ENCODE measurements at places on chromosomes 7 and 10.

DNA sequence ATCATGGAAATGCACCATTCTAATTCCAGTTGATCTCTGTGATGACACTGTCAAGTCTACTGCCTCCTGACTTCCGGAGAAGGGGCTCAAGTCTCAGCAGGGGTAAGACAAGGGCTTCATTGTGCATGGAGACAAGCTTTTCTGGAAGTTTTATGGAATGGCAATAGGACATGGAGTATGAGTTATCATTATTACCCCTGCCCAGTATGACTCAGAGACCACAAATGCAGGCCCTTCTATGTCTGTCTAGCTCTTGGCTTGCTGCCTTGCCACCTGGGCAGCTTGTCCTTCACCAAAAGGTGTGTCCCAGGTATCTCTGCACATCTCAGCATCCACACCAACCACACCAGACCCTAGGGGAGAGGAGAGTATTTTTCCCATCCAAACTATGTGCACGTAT, 34.9 kb upstream of the KIAA1217 start:
- no peak for DNase-seq

GRCh38 chr7:93352881-93353280, 120.7 kb downstream of the VPS50 start:
- DNase-seq, result no peak

DNA sequence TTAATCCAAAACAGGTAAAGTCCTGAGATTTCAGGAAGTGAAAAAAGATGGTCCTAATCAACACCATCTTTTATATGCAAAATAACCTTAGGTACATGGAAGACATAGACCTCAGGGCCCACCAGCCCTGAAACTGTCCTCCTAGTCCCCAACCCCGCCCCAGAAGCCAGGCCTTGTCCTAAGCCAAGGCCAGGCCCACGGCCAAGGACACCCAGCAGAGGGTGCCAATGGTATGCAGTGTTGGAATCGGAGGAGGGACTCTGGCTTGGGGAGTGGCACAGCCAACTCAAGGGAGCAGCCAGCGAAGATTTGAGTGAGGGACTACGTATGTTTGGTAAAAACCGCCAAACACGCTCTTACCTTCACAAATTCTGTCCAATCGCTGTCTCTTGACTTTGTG, 96.7 kb downstream of the ZRANB1 start:
- no peak for DNase-seq

GRCh38 chr10:80530251-80530650, 7.5 kb upstream of the SH2D4B start:
- peak; percentile 69 for DNase-seq

DNA sequence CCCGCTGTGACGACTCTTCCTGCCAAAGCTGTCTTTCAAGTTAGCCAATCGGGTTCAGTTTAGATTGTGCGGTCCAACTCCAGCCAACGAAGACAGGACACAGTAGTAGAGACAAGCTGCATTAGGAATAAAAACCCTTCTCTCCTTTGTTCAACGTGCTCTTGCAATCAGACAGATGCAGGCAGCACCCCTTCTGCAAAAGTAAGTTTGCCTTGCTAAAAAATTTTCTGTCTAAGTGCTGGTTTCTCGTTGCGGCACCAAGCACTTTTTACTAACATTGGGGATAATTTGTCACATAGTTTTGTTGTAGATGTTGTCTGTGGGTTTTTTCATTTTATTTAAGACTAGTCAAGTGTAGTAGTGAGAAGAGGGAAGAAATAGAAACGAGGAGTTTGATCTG, 58.1 kb downstream of the MINPP1 start:
- DNase-seq, result no peak

GRCh38 chr10:82529062-82529461, 654.1 kb downstream of the NRG3 start:
- DNase-seq, result no peak

DNA sequence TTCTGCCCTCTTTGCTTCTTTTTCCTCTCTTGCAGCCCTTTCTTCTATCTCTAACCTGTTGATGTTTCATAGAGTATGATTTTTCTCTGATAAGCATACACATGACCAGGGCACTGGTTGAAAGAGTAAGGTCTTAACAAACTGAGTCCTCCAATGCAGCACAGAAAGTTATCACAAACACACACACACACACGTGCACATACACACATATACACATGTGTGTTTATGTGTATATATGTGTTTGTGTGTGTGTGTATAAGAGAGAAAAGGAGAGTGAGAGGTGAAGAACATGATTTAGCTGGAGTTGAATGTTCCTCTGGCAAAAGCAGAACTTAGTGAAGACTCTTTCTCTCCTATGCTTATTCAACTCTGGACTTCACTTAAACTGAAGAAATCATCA, 130.0 kb downstream of the KLF6 start:
- DNase-seq, result no peak

DNA sequence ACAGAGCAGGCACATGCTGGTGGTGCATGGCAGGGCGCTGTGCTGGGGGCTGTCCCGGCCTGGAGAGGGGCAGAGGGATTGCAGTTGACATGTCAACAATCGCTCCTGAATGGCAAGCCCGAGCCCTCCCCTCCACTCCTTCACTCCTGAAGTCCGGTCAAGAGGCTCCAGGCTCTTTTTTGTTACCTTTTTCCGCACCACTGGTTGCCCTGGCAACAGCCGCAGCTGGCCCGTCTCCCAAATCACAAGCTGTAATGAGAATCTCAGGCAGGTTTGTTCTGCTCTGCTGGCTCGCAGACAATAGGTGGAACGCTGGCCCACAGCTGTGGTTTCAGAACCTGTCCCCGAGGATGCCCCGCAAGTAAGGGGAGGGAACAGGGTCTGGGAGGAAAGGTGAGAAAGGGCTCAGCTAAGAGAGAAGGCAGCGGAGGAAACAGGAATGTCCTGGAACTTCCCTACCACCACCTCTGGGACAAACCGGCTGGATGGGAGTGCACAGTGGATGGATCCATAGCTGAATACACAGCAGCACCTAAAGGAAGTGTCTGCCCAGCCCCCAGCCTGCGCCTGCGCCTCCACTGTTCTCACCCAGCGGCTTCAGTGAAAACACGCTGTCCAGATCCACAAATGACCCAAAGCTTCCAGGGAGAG, 58.9 kb downstream of the CALML3 start:
- no peak for DNase-seq

GRCh38 chr10:75037171-75038153, 74.0 kb upstream of the SAMD8 start:
- DNase-seq, result no peak

DNA sequence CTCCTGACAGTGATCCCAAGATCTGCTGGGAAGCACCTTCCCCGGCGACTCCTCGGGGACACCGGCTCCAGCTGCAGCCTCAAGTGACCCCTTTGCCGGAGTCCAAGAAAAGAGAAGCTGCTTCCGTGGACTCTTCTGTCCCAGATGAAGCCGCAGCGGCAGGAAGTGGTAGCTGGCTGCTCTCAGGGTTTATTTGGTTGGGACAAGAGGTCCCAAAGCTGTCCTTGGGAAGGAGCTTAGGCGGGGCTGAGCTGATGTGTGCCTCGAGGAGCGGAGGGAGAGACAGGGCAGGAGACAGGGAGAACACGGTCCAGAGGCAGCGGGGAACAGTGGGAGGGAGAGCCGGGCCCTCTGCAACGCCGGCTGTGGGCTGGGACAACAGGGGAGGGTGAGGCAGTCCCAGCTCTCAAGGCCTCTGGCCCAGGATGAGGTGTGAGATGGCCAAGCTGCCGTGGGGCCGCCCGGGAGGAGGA, 13.1 kb upstream of the FAM20C start:
- no peak for DNase-seq

DNA sequence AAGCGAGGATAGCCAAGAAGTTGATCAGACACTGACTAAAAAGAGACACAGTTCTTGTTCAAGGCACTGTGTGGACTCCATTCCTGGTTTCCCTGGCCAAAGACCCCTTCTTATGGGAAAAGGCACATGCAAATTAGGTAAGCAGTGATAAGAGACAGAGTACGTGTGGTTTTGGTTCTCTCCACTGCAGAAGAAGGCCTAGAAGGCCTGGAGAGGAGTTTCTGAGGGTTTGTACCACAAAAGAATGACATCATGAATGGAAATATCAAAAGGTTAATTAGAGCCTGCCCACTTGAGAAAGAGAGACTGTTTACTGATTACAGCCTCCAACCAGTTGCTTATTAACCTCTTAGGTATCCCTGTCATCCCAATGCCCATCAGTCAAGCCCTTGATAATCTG, 137.5 kb downstream of the ZNF365 start:
- no peak for DNase-seq

DNA sequence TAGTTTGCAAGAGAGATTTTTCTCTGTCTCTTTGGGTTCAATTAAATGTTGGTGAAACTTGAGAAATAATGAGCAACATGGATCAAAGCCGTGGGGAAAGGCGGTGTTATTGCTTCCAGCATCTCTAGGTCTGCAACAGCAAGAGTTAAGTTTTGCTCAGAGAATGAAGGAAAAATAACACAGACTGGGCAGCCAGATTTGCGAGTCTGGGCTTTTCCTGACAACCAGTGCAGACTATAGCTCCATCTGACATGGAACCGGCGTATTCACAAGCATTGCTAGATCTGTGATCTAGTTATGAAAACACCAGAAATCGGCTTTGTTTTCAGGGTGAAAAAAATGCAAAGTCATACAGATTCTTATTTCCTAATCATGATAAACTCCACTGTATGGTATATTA, 110.4 kb downstream of the CAMK1D start:
- no peak for DNase-seq

DNA sequence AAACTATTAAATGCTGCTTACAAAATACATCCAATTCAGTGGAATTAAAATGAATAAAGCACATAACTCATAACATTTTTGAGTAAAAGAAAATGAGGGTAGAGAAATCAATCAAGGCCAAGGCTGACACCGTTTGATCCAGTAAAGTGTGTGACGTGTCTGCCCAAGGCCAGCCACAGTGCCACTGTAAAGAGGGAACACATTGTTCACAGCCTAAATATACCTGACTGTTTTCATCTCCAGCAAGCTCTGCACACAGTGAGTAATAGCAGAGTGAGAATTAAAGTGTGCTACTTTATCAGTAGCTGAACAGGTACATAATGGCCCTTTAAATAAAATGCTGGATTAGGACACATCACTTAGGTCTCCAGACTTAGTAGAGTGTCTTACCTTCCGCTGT, 130.8 kb upstream of the DPP6 start:
- DNase-seq, result no peak

- DNase-seq, result no peak
Measured at GRCh38 chr10:38072552-38072951, 21.6 kb upstream of the ZNF37A start.

GRCh38 chr7:99446096-99446495, 7.4 kb downstream of the CPSF4 start:
- no peak for DNase-seq

DNA sequence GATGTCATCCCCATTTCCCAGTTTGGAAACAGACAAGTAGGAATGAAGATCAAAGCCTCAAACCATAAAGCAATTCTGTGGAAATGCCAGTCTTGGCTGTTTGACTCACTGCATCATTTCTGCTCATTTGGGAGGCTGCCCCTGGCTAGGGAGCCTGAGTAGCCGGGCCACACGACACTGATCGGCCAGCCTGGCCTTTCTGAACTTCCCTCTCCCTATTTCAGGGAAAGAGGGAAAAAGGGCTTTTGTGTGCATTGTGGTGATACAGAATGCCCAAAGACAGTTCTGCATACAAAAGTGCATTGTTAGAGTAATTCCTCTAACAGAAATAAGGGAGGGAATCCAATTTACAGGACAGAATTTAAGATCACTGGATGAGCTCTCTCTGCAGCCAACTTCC, 41.7 kb upstream of the OPALIN start:
- no peak for DNase-seq

DNA sequence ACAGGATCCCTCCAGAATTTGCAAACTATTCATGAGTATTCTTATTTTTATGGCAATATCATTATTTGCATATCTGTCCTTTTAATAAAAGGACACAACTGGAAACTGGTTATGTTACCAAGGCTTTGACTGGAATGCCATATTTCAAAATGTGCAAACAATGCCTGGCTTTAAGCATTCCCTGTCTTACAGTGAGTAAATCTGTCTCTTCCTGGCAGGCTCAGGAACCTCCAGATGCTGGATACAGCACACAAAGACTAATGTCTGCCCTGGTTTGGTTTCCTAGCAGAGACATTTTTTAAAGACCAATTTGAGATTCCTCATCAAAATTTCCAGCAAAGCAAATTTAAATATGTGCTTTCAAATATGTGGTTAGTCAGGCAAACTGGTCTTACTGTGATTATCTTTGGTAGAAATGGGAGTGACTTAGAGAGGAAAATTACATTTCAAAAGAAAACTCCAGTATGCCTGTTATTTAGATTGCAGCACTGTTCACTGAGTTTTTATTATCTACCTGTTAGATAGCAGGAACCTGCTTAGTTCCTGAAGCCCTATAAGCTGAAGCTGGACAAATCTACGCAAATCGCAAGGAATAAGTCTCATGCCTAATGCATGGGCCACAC, 31.3 kb downstream of the RNF216 start:
- no peak for DNase-seq

GRCh38 chr10:64261676-64262075, 740.5 kb downstream of the REEP3 start:
- no peak for DNase-seq

GRCh38 chr10:129655007-129655678, 188.1 kb downstream of the MGMT start:
- DNase-seq, result no peak

GRCh38 chr10:51718804-51719291, 19.5 kb upstream of the CSTF2T start:
- DNase-seq, result no peak
